ENCODE measurements at places on chromosomes 3 and 15.

- no peak for DNase-seq
Measured at GRCh38 chr3:36992806-36993325, at the start of gene EPM2AIP1. Gene EPM2AIP1, minus strand, starts transcription at chr3:36993131. Its CDS starts 54 bp downstream, at chr3:36993077.

DNA sequence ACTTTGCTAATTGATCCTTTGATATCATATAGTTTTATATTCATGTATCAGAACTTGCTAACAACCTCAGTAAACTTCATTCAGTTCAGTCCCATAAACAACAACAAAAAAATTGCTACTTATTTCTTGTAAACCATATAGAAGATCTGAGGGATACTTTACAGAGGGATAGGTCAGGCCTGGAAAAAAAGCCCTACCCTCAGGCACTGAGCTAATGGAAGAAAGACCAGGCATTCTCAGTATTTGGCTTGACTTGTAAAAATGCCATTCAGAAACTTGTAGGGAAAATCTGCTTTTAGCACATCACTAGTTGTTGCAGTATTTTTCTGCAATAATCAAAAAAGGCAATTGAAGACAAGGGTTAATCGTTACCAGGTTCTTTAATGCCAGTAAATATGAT is 33.1 kb downstream of the ARMC8 start:
- no peak for DNase-seq

DNA sequence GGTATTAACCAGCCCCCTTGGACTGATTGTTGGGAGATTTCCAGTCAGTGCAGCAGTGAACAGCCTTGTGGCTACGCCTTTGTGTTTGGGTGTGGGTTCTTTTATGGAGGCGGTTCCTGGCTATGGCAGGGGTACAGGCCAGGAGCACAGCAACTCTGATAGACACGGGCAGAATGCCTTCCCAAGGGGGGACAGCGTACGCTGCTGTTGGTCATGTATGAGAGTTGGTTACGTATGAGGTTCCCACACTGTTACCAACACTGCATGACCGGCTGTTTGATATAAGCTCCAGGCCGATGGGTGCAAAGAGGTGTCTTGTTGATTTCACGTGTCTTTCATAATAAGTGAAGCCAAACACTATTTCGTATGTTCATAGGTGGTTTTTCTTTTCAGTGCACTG is 187.8 kb downstream of the NSMCE3 start:
- DNase-seq: no peak

GRCh38 chr3:192795021-192795420 is 67.7 kb upstream of the FGF12 start:
- no peak for DNase-seq

- DNase-seq: no peak
Measured at GRCh38 chr3:171168086-171168485, 141.6 kb upstream of the SLC2A2 start.

DNA sequence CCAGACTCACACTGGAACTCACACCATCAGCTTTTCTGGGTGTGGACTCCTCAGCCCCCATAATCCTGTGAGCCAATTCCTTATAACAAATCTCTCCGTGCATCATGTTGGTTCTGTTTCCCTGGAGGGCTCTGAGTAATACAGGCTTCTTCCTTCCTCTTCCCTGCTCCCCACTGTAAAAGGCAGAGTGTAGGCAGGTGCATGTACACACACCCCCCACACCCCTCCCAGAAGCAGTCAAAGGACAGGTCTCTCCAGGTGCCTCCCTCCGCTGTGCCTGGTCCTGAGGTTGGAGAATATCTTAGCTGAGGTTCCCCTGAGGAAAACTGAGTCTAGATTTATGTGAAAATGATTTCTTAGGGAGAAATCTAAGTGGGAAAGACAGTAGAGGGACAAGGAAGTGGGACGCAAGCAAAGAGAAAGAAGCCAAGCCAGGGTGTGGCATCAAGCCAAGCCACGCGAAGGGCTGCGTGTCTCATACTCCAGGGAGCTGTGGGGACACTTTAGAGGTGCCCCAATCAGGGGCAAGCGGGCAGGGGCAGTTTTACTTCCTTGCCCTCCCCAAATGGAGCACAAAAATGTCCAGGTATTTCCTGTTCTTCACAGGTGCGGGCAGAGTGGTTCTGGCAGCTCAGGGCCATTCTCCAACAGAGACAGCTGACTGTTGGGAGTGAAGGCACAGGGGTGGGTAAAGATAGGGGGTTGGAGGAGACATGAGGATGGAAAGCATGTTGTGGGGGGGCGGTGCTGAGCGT is 86.6 kb downstream of the HMG20A start:
- no peak for DNase-seq

DNA sequence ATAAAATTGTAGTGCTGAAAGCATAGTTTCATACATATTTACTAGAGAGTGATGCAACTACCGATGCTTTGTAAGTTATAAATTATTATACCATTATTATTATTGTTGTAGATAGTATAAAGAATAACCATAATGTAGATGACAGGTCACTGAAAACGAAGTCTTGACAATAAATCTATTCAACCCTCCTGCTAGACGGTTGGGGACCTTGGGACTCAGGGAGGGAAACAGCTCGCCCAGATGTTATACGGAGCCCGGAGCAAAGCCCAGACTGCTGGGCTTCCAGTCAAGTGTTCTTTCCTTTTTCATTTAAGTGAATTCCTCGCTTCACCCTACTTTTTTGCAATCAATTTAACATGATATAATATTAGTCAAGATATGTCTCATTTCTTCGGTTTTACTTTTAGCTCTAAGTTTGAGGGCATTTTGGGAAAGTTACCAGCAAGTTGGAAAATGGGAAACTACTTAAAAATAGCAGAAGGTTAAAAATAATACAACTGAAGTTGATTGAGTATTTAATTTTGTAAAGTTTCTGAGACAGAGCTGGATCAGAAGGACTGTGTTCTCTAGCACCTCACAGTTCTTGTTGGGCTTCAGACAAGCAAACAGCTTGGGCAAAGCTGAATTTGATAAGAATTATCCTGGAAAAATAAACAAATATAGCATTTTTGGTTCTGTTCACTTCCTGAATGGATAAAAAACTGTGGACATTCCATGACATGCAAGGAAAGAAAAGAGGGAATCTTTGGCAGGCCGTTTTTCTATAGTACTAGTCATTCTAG is 173.4 kb upstream of the TP63 start:
- no peak for DNase-seq

DNA sequence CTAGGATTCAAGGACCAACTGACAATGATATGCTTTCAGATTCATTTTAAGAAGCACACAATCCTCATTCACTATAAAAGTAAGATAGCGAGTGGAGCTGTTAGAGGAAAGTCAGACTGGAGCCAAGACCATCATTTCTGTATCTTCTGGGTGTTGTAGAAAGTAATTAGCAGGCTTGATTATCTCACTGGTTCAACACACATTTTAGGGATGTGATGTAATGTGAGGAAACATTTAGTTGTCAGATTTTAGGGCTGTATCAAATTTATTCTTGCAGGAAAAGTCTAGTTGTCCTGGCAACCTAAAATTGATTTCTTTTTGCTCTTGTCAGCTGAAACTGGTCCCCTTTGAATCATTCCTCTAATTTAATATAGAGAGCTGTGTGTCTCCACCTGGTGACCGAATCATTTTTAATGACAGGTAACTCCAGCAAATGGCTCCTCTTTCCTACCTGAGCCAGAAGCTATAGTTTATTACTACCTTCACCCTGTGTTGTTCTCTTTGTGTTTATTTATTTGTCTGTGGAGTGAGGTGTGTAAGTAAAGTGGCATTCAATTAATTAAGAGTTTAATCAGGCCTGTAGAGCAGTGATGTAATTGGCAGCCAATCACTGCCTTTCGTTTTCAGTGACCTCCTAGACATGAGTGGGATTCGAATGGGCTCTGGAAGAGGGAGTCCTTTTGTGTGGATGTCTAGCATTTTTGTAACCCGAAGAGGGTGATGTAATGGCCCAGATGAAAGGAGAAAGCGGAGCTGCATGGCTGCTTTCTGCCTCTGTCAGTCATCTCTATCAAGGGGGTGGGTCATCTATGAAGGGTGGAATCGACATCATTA is 125.8 kb downstream of the LPP start:
- DNase-seq: no peak

GRCh38 chr15:78087951-78088772 is 4.2 kb upstream of the SH2D7 start:
- DNase-seq: no peak

DNA sequence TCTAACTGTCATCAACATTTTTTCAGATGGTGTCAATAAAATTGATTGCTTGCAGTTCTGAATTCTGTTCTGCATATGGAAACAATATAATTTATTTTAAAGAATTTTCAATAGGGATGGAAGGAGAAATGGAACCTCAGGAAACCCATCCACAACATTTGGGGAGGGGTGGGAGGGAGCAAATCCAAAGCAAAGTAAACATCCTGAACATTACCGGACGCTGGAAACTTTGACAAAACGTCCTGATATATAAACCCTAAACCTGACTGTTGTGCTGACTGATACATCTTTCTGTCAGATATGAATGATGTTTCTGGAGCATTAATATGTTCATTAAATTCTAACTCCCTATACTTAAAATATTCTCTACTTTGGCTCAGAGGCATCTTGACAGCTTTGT is 479.0 kb downstream of the FOXP1 start:
- DNase-seq: no peak

- DNase-seq: no peak
Measured at GRCh38 chr3:179943117-179943880, 93.4 kb downstream of the PEX5L start.

GRCh38 chr3:4829031-4829394 is 150.2 kb upstream of the BHLHE40 start:
- no peak for DNase-seq

- no peak for DNase-seq
Measured at GRCh38 chr3:76661527-76662250, 378.2 kb upstream of the ROBO2 start.

DNA sequence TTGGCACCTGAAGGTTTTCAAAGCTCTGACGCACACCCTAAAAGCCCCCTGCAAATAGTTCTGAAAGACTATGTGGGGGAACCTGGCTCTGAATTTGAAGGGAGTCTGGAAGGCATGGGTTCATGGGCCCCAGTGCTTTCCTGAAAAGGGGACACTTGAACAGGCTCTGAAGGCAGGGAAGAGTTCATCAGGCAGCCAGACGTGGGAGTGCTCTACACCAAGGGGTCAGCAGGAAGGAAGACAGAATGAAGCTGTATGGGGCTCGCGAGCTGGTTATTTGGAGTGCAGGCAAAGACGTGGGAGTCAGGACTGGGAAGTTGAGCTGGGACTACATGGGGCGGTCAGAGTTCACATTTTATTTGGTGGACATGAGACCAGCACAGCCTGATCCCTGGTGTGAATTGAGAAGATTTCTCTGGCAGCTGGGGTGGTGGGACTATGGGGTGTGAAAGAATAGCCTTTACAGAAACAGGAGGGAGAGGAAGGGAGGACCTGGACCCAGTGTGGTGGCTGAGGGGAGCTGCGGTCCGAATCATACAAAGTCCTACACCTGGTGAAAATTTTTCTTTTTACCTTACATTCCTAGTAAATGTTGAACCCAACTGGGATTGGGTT is 12.6 kb downstream of the ABHD6 start:
- DNase-seq: no peak

Data from activated T-cell treated with anti-CD3 and anti-CD28 coated beads, Interleukin-2, amount 50 U/mL, for 48 hours (primary cell).